NCI-H2081 treated with DMSO at 0.1 percent for 48 hours (cell line): ENCODE measurements at places on chromosomes 2 and 18.

DNA sequence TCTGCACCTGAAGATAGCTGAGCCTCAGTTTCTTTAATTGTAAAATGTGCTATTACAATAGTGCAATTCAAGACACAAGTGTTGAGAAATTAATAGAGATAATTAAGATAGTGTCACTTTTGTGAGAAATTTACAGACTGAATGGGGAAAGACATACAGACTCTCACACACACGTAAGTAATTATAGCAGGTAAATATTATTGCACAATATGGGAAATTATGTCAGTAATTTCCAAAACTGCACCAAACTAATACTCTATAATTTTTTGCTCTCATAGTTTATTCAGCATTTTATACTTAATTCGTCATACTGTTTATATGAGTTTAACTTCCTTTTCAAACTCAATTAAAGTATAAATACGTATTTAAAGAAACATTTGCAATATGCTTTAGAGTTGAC is 124.9 kb upstream of the GYPC start:
- no peak for DNase-seq

DNA sequence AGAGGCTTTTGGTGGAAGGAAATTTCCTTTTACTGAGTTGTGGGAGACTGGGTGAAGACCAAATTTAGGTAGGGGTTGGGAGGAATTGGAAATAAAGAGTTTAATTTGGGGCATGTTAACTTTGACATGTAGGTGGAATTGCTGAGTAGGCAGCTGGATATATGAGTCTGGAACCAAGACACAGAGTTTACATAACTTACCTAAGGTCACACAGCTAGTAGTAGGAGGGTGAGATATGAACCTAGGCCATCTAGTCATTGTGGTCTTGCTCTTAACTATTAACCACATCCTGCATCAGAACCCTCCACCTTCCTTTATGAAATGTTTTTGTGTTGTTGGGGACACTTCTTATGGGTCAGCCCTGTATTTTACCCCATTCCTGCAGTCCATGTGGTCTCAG is 113.1 kb downstream of the ICOS start:
- no peak for DNase-seq

GRCh38 chr2:176202491-176202890 is 14.0 kb downstream of the HOXD1 start:
- DNase-seq = no peak

GRCh38 chr2:56613920-56614319 is 430.1 kb downstream of the CCDC85A start:
- DNase-seq = no peak

- DNase-seq = no peak
Observed at GRCh38 chr2:150538651-150539201, 51.3 kb upstream of the RND3 start.
